ENCODE measurements at places on chromosomes 2 and 18.

GRCh38 chr2:172811027-172811426 lies 75.4 kb downstream of the RAPGEF4 start:
- DNase-seq, result no peak

GRCh38 chr18:22434973-22435608 lies 17.4 kb upstream of the CTAGE1 start:
- DNase-seq, result no peak

DNA sequence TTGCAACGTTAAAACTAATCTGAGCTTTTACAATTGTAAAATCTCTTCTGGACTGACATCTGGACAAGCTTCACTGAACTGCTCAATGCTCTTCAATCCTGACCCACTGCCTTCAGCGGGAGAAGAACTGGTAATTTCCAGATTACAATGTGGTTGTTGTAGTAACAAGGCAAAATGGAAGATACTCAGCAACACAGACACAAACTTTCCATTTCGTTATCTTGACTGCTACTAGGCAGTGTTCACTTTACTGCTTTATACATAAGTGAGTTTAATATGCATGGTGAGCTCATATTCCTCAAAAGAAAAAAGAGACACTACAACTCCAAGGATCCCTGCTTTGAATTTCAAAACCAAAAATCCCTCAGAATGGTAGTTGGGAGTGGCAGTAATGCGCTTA lies 51.9 kb downstream of the GRB14 start:
- no peak for DNase-seq

- DNase-seq, result no peak
Observed at GRCh38 chr18:26459340-26459739, 89.0 kb downstream of the KCTD1 start.

- DNase-seq, result no peak
Observed at GRCh38 chr2:73972846-73973245, 11.9 kb upstream of the TET3 start.

- DNase-seq, result no peak
Observed at GRCh38 chr18:40272630-40273231, 1682.3 kb upstream of the PIK3C3 start.

DNA sequence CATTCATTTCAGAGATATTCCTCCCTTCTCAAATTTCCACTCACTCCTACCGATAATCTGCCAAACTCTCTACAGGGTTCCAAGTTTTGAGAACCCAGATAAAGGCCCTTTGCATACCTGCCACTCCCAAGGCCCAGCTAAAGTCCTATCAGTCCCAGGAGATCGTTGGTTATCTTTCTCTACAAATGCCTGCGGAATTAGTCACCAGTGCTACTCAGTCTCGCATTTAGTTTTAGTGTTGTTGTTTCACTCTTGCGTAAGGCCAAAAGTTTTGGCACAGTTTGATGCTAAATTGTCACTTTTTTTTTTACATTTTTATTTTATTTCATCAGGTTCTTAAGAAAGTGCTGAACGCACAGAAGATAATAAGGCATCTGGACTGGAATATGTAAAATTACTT lies 29.2 kb upstream of the SETBP1 start:
- no peak for DNase-seq

DNA sequence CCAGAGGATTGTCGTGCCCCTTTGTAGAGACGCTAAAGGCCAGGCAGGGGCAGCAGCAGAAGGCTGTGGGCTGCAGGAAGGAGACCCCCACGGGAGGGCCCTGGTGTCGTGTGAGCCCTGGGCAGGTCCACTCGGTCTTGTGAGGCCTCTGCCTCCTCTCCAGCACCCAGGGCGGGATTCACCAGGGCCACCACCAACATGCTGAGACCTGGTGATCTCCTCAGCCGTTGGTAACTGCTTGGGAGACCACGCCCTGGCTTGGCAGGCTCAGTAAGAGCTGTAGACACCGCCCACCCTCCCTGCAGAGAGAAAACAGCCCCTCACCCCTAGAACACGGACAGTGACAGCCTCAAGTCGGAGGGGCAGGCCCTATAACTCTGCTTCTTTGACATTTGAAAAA lies 21.1 kb downstream of the MBP start:
- no peak for DNase-seq

DNA sequence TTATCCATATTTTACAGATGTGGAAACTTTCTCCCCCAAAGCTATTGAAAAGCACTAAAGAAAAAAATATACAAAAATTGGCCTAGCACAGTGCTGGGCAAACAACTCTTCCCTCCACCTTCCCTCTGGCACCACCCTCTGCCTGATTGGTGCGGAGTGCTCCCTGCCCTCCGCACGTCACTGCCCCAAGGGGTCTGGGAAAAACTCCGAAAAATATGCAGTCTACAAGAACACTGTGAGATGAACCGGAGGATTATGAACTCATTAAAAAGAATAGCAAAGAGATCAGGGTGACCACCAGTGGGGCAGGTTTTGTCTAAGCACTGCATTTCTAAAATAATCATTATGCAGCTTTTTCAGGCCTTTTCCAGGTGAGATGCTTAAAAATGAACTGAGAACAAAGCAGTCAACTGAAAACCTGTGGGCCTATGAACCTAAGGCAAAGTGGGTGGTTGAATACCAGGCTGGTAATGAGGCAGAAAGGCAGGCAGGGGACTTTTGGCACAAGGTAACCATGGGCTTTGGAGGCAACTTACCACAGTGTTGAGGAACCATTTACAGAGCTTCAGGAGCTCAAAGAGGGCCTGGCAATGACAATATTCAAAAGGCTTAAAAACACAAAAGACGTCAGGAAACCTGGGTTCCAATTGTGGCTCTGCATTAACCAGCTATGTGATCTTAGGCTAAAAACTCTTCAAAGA lies 57.5 kb downstream of the AAK1 start:
- DNase-seq, result no peak

- no peak for DNase-seq
Observed at GRCh38 chr2:195595825-195596224, 61.2 kb upstream of the SLC39A10 start.

GRCh38 chr2:4336864-4337263 lies 633.5 kb downstream of the DCDC2C start:
- no peak for DNase-seq

- no peak for DNase-seq
Observed at GRCh38 chr2:195620501-195620900, 36.5 kb upstream of the SLC39A10 start.

DNA sequence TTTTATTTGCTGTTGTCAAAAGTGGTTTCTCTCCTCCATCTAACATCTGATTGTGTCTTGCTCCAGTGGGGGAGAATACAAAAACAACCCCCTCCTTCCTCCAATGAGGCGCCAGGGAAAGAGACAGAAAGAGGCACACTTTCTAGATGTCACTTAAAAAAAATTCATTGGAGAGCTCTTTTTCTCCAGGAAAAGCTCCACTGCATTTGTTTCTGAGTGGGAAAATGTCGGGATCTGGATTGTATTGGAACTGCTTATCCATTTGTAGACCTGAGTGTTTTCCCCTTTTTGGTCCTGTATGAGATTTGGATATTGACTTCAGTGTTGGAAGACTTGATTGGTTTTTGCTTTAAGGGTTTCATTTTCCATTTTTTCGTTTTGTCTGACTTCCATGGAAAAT lies 995 bp downstream of the MBD5 start:
- no peak for DNase-seq

DNA sequence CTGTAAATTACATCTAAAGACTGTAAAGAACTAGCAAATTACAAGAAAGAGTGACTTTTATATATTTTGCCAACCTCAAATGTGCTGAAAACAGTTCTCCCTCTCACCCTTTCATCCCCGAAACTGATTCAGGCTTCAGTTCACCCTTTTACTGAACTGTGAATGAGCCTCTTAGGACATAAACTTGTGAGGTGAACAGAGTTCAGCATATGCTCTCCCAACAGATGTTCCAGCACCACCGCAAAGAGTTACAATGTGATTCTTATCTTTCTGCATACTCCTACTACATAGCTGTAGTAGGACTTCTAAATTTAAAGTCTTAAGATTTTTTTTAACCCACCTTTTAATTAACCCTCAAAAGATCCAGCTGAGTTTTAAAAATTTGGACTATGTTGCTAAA lies 1.2 kb upstream of the ZCCHC2 start:
- DNase-seq, result no peak

GRCh38 chr18:48866028-48866733 lies 84.6 kb downstream of the SMAD7 start:
- DNase-seq, result no peak

GRCh38 chr2:25054720-25055119 lies 12.8 kb downstream of the EFR3B start:
- DNase-seq, result no peak

GRCh38 chr2:177169810-177170514 lies 42.6 kb upstream of the HNRNPA3 start:
- no peak for DNase-seq
